ENCODE measurements at places on chromosomes 13 and 19. TPM values are rescaled to one million over a fixed set of nuclear protein-coding genes. Genes with fewer than 3 reads are reported as not detected.

GRCh38 chr13:34720618-34721017 is 221.5 kb upstream of the NBEA start:
- DNase-seq: no peak

DNA sequence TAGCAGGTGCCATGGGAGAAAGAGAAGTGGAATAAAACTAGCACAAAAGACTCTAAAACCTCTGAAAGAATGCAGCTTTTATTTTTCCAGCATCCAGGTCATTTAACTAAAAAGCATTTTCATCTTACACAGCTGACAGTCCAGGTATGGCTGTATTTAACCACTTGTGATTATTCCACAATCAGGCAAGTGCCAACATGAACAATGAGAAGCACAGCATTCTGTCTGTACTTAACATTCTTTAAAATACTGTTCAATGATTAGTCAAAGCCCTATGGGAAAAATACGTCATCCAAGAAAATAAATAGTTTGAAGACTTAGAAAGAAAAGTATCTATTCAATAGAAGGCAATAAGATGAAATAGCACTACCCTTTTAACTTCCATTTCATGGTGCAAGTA is 246.9 kb downstream of the LIG4 start:
- no peak for DNase-seq

GRCh38 chr19:12921047-12921446 is 2.0 kb upstream of the SYCE2 start:
- DNase-seq: no peak

- no peak for DNase-seq
Observed at GRCh38 chr13:93180356-93180969, 46.1 kb upstream of the GPC6 start.

DNA sequence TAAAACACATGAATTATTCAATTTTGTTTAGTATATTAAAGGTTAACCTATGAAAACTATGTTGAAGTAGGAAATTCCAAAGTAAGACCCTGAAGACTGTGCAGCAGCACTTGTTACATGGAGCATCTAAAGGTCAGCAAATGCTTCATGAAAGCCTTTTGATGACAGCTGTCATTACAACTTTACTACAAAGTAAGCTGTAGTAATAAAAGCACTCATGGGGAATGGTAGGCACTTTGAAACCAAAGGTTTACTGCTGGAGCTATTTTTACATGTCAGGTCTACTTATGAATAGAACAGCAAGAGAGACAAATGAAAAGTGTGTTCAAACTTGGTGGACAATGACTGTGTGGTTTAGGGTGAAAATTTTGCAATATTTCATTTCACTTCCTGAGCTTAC is 672.5 kb upstream of the PCDH20 start:
- no peak for DNase-seq

Gene LPAR6
- total RNA-seq: 6.3 TPM

Gene ZNF558
- 13.2 TPM for total RNA-seq

Gene DMKN
- 146 TPM for total RNA-seq

Gene BCL2L12
- total RNA-seq: 5.6 TPM

Gene TSHZ3
- total RNA-seq: 1.3 TPM
